ENCODE measurements at places on chromosomes 2 and 18.

DNA sequence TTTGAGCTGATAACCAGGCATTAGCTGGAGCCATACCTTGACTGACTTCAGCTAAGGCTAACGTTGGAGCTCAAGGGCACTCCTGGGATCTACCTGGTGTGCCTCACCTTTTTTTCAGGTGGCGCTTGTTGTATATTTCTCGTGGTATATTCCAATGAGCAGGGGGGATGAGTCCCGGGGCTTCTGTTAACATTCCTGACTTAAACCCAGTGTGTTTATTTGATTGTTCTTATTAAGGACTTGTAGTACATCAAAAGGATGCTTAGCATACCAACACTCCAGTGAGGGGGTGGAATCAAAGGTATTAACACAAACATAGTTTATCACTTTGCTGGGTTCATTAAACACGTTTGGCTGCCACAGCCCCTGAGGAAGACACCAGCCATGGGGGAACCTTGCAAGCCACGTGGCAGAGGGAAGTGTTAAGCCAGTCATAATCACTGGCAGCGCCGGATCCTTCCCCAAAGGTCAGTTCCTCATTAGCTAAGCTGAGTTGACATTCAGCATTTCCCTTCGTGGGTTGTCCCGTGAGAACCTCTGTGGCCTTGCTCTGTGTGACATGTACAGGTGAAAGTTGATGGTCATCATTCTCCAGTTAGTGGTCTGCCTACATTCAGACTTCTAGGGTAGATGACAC is 119.5 kb upstream of the MCFD2 start:
- DNase-seq: peak; percentile 91

GRCh38 chr18:56933472-56933871 is 213.4 kb upstream of the BOD1L2 start:
- DNase-seq: no peak

DNA sequence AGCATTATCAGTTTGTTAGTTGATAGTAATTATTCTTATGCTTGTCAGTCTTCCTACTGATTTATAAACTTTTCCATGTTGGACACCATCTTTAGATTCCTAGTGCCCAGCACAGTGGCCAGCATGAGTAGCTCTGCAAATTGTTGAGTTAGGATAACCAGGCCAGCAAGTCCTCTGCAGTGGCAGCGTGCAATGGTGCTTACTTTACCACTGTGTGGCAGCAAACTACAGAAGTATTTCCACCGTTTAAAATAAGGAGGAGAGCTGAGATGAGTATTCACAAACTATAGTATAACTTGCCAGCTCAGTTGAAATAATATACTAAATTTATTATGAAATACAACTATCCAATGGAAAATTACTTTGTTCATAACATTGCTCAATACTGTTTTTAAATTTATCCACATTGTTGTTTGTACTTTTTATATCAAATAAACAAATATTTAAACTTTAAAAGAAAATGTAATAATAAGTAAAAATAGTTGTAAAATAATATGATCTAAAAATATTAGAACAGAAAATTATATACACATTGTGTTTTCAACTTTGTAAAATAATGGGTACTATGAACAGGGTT is 9.3 kb upstream of the THADA start:
- no peak for DNase-seq

GRCh38 chr18:49321797-49322461 is 138.5 kb downstream of the DYM start:
- no peak for DNase-seq

DNA sequence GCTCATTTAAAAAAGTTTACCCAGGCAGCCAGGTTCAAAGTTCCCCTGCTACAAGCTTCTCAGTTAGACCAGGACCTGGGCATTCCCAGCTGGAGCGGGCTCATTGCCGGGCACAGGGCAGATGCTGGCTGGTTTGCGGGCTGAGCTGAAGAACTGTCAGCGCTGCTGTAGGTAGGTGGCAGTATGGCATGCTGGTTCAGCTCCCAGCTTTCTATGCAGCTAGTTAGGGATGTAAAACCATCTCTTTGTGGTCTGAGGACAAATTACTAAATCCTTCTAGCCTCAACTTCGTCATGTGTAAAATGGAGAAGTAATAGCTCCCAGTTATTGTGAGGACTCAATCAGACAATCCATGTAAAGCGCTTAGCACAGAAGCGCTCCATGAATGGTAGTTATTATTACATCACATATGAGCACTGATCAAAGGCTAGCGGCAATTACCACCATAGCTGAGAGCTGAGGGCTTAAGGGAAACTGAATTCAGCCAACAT is 2.4 kb upstream of the LDLRAD4 start:
- DNase-seq: peak; percentile 78

GRCh38 chr18:70036771-70037347 is 89.2 kb upstream of the CD226 start:
- no peak for DNase-seq

GRCh38 chr2:209519906-209520305 is 96.1 kb downstream of the MAP2 start:
- DNase-seq: no peak
